ENCODE measurements at places on chromosomes 12 and 14. TPM values are rescaled to one million over a fixed set of nuclear protein-coding genes. Genes with fewer than 3 reads are reported as not detected.

DNA sequence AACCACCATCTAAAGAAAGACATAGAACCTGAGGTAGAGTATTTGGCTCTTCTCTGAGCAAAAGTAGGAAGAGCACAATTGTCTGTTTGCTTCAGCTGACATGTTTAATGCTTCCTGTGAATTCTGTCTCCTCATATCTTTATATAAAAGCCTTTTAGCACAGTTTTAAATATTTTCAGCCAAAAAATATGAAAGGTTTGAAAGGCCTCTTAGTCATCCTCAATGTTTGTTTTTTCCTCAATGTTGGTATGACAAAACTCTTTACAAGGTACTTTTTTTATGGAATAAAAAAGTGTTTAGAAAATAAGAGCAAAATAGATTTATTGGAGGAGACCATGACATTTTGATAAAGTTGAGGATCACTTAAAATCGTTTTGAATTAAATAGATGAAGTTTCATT, 360.9 kb downstream of the NAV3 start:
- no peak for DNase-seq
- H3K4me1 ChIP-seq = no peaks in the 10 kb centered on the region
- H3K4me3 ChIP-seq = no peak overlapping the region
- H3K27ac ChIP-seq = no peak overlapping the region

- H3K27ac ChIP-seq = no peak overlapping the region
- no peak overlapping the region for H3K4me3 ChIP-seq
- H3K4me1 ChIP-seq = no peaks in the 10 kb centered on the region
- no peaks in the 10 kb centered on the region for H3K27me3 ChIP-seq
- DNase-seq = no peak
Measured at GRCh38 chr14:46290706-46291105, 360.9 kb downstream of the RPL10L start.

GRCh38 chr14:98594156-98594555, 677.8 kb downstream of the BCL11B start:
- H3K4me3 ChIP-seq = no peak overlapping the region
- no peak overlapping the region for H3K27ac ChIP-seq
- no peaks in the 10 kb centered on the region for H3K36me3 ChIP-seq
- DNase-seq = no peak
- H3K27me3 ChIP-seq = no peaks in the 10 kb centered on the region

DNA sequence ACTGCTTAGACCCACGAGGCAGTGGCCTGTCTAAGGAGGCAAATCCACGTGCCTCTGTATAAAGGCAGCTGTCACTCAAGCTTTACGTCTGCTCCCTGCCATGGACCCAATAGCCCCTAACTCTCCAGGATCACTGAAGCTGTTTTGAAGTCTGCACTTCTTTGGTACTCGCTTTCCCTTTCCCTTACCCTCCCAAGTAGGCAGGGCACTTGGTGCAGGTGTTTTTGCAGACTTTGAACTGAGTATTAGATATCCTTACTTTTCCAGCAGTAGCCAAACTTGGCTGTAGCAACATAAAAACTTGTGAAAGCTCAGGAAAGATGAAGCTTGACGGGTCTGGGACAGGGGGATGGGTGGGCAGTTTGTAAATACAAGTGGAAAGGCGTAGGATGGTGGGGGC, 17.8 kb upstream of the OR6S1 start:
- peaks cover 13% of the 10 kb centered on the region for H3K4me1 ChIP-seq
- DNase-seq = no peak
- H3K27me3 ChIP-seq = peaks cover 28% of the 10 kb centered on the region
- H3K4me3 ChIP-seq = no peak overlapping the region
- H3K36me3 ChIP-seq = no peaks in the 10 kb centered on the region

GRCh38 chr14:48125654-48126053, 450.2 kb upstream of the MDGA2 start:
- no peaks in the 10 kb centered on the region for H3K36me3 ChIP-seq
- H3K27me3 ChIP-seq = no peaks in the 10 kb centered on the region
- no peak for DNase-seq
- no peak overlapping the region for H3K27ac ChIP-seq
- no peaks in the 10 kb centered on the region for H3K4me1 ChIP-seq

GRCh38 chr14:51458563-51458955, 193.2 kb upstream of the FRMD6 start:
- no peaks in the 10 kb centered on the region for H3K4me1 ChIP-seq
- DNase-seq = no peak
- no peak overlapping the region for H3K27ac ChIP-seq

DNA sequence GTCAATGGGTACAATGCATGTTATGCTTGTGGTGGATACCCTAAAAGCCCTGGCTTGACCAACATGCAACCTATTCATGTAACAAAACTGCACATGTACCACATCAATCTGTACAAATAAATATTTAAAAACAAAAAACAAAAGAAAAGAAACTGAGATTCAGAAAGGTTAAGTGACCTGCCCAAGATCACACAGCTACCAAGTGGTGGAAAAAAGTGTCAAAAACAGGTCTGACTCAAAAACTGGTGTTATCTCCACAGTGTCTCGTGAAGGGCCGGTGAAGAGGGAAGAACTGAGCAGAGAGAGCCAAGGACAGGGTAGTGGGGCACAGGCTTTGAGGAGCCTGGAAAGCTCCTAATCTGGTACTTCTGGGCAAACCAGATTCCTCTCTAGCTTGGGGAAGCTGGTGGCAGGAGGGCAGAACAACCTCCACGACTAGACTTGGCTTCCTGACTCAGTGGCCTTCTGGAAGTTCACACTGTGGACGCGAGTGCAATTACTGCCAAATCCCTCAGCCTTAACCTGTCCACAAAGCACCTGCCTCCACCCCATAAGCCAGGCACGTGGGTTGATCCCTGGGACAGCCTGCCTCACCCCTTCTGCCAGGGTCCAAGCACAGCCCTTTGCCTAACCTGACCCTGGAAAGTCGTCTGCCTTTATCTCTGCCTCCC, 15.6 kb downstream of the ZBTB39 start:
- H3K36me3 ChIP-seq = no peaks in the 10 kb centered on the region
- H3K27ac ChIP-seq = peak overlapping the region; percentile 6
- no peak for DNase-seq
- H3K4me3 ChIP-seq = no peak overlapping the region
- H3K27me3 ChIP-seq = no peaks in the 10 kb centered on the region

DNA sequence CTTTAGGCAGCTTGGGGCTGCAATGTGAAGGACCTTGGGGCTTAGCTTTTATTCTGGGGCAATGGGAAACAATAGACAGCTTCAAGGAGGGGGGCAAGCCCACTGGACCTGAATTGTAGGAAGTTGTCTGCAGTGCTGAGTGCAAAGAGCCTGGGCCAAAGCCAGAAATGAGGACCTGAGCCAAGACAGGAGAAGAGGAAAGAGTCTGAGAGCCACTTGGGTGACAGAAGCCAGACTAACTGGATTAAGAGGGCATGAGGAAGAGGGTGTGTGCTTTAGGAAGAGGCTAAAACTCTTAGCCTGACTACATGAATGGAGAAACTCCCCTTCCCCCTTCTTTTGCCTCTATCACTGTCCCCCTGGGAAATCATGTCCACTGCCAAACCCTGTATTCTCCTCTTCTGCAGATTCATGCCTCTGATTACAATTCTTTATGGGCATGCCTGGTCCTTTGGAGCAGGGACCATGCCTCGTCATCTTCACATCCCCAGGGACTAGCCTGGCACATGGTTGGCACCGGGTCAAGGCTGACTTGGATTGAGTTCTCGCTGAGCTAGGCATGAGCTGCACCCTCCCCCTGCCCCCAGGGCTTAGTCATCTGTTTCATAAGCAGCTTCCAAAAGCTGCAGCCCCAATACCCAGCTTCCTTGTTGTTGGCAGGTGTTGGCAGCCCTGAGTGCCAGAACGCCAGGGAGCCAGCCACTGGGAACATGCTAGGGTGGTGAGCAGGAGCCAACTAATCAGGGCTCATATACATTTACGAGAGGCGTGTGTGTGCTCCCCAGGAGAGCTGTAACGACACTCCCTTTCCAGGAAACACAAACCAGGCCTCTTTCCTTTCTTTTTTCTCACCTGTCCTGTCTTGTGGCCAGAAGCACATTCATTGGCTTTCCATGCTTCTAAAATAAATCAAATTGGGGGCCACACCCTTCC, 27.7 kb upstream of the JDP2 start:
- no peaks in the 10 kb centered on the region for H3K27me3 ChIP-seq
- H3K4me1 ChIP-seq = peaks cover 15% of the 10 kb centered on the region
- peak overlapping the region; percentile 70 for H3K27ac ChIP-seq

DNA sequence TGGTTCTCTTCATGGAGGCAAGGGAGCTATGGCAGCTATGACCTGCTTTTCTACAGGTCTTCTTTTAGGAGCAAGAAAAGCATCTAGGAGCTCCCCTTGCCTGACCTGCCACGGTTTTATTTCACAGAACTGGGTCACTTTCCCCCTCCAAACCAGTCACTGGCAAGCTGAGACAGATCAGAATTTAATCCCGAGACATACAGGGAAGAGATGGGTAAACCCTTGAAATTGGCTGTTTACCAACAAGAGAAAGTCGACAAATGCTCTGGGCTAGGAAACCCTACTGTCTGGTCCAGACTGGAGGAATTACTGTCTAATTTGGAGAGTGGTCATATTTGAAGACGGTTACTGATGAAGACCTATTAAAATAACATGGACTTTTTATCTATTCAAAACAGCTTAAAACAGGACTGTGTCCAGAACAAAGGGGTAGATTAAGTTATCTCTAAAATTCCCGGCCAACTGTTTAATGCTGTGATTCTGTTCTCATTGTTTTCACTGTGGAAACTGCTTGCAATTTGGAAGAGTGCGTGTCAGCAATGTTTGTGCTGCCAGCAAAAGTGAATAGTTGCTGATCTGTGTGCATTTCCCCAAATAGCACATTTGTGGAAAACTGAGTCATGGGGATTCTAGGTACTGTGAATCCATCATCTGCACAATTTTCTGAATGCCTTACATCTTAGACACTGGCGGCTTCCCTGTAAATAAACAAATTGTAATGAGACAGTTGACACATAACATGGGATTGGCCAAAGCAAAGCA, 73.4 kb upstream of the EEA1 start:
- no peaks in the 10 kb centered on the region for H3K36me3 ChIP-seq
- peak overlapping the region; percentile 39 for H3K27ac ChIP-seq
- no peaks in the 10 kb centered on the region for H3K4me1 ChIP-seq

Gene EGLN3
- 1.3 TPM for total RNA-seq

Gene SIX6
- not detected for total RNA-seq

Measured in left lung (tissue), 14 donors.